ENCODE measurements at places on chromosomes 7 and 10.

DNA sequence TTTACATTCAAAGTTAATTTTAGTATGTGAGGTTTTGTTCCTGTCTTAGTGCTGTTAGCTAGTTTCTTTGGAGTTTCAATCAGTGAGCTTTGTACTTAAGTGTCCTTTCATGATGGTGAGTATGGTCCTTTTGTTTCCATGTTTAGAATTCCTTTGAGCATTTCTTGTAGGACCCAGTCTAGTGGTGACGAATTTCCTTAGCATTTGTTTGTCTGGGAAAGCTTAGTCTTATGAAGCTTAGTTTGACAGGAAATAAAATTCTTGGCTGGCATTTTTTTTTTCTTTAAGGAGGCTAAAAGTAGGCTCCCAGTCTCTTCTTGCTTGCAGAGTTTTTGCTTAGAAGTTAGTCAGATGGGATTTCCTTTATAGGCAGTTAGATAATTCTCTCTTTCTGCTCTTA lies 209.2 kb upstream of the SEMA3C start:
- no peak for DNase-seq

GRCh38 chr7:73569042-73569608 lies 9.3 kb downstream of the TBL2 start:
- DNase-seq = no peak

DNA sequence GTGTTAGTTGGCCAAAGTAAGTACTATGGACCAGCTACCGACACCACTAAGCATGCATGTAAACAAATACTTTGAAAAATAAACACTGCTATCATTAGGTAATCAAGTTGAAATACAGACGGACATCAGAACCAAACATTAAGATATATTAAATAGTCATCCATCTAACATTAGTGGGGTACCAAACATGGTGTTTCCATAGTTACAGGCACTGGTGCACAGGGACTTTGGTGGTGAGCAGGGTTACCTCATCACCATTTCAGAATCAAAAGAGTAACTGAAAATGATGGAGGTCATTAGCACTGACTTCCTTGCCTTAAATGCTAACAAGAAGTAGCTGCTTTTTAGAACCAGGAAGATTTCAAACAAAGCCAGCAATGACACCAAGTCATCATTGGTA lies 23.9 kb downstream of the EBLN1 start:
- DNase-seq = no peak

DNA sequence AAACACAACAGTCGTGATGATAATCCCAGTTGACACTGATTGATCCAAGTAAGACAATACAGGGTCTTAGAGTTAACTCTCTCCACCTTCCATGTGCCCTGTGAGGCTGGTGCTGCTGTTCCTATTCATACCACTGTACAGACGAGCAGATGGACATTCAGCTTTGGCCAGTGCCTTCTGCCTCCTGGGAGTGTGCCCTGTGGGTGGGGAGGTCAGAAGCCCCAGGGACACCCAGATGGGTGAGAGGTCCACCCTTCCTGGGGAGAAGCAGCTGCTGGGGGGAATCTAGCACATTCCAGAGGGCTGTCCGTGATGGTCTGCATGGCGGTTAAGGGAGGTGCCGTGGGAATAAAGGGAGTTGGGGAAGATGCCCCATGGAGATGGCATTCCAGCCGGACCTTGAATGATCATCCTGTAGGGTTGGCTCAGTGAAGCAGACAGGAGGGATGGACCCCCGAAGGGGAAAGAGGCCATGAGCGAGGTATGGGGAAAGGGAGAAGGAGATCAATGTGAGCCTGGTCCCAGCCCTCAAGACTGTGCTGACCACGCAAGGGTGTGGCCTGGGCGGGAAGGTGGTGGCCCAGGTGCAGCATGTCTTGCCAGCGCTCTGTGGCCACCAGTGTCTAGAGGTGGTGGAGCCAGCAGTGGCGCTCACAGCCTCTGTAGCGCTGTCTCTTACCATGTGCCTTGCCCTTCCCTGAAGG lies 74.0 kb downstream of the ADCY1 start:
- DNase-seq = no peak

GRCh38 chr7:135392701-135393100 lies 117.2 kb downstream of the CNOT4 start:
- DNase-seq = no peak

DNA sequence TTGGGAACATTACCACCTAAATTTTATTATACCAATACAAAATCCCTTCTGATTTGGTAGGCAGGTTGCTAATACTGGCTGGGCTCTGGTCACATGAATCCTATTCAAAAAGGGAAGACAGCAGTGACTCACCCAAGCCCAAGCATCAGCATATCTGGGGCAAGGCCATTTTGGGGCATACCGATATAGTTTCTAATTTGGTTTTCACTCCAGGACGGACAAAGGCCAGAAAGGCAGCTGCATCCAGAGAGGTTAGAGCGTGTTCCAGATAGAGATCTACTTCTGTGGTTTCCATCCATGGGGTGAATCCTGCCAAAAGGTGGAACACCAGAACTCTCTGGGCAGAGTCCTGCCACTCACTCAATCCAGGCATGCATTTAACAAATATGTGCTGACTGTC lies 335.8 kb downstream of the ELMO1 start:
- no peak for DNase-seq

- no peak for DNase-seq
These were observed 82.2 kb upstream of the GPR22 start for GRCh38 chr7:107387573-107388219.

- no peak for DNase-seq
These were observed 5.1 kb upstream of the OAT start for GRCh38 chr10:124423813-124424212.

DNA sequence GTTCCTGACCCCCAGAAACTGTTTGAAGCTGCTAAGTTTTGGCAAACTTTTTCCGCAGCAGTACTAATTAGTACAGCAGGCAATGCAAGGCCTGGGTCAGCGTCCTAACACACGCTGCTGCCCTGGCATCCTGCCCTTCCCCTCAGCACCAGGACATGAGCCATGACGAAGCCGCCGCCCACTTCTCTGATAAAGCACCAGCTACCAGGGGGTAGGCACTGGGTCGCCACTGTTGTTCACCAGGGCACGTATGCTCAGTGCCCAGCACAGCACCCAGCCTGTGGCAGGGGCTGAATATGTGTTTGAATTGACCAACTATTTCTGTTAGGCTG lies 59.5 kb downstream of the CHST15 start:
- no peak for DNase-seq

Measured in CD4-positive, alpha-beta T cell treated with Interleukin-10 for 1 hour (primary cell).